ENCODE measurements at places on chromosomes 3 and 15.

GRCh38 chr15:36430726-36431265 lies 148.6 kb upstream of the CDIN1 start:
- DNase-seq: no peak

DNA sequence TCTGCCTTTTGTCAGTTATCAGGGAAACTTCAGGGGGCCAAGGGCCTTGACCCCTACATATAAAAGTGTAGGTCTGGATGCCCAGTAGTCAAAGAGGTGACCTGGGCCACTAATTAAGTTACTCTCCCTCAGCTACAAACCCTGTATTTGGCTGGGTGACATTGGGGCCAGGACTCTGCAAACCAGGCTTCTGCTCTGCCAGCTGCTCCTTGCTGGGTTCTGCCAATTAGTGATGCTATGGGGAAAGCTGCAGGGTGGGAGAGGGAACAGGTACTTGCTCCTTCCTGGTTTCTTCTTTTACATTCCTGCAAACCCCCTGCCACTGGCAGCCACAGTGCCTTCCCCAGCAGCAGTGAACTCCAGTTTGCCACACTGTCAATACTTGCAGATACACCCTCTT lies 179.2 kb downstream of the CADPS start:
- no peak for DNase-seq

GRCh38 chr3:27279123-27279522 lies 90.1 kb downstream of the NEK10 start:
- DNase-seq: no peak

DNA sequence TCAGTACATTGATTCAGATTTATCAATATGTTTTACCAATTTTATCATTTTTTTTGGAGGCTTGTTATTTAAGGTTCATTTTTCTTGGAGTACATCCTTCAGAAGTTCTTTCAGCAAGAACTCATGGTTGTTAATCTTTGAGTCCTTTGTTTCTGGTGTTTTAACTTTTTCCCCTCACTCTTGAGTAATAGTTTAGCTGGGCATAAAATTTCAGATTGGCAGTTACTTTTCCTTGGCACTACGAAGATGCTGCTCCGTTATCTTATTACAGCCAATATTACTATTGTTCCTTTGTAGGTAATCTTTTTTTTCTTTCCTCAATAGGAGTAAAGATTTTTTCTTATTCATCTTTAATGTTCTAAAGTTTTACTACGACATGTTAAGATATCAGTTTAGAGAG lies 9.8 kb downstream of the LRRC58 start:
- DNase-seq: no peak

- DNase-seq: no peak
Observed at GRCh38 chr3:100173961-100174360, 59.7 kb upstream of the FILIP1L start.
